ENCODE measurements at places on chromosomes 1 and 21.

- DNase-seq = no peak
These were observed 8.3 kb downstream of the RASAL2 start for GRCh38 chr1:178102218-178102617.

DNA sequence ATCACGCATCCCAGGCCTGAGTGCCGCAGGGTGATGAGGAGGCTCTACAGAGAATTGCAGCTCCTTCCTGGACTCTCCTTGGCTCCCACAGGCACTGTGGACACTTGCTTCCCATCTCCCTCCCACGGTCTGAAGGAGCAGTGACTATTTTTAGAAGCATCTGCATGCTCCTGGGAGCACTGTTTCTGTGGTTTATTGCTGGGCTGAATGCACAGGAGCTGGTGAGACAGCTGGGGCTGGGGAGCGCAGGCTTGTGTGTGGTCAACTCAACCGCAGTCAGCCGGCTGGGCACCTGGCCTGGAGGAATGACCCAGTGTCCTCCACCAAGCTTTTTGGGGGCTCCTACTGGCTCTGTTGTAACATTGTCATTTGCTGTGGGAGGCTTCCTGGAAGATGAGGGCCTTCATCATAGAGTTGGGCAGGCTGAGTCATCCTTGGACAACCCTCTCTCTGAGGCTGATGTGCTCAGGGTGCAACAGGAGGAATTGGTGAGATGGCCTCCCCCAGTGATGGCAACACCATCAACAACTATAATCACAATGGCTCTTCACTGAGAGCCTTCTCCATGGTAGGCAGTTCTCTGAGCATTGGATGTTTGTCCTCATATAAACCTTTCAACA lies 1.7 kb downstream of the NFASC start:
- DNase-seq = no peak

DNA sequence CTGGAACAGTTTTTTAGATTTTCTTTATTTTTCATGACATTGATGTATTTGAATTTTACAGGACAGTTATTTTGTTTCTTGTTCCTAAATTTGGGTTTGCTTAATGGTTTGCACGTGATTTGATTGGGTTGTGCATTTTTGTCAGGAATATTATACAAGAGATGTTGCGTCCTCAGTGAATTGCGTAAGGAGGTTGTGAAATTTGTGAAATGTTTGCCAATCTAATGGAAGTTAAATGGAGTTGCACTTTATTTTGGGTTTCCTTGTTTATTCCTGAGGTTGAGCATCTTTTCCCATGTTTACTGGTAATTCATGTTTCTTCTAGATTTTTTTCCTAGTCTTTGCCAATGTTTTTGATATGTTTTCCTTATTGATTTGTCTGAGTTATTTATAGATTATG lies 19.9 kb downstream of the ZNF648 start:
- DNase-seq = no peak

GRCh38 chr1:110138956-110139355 lies 11.3 kb upstream of the SLC6A17 start:
- peak; percentile 34 for DNase-seq

- no peak for DNase-seq
These were observed 122.3 kb downstream of the ZMYM4 start for GRCh38 chr1:35390600-35391494.

- peak; percentile 15 for DNase-seq
These were observed 6.1 kb downstream of the NPPA start for GRCh38 chr1:11841245-11842153.

- no peak for DNase-seq
These were observed 5.0 kb downstream of the TESK2 start for GRCh38 chr1:45485949-45486348.

DNA sequence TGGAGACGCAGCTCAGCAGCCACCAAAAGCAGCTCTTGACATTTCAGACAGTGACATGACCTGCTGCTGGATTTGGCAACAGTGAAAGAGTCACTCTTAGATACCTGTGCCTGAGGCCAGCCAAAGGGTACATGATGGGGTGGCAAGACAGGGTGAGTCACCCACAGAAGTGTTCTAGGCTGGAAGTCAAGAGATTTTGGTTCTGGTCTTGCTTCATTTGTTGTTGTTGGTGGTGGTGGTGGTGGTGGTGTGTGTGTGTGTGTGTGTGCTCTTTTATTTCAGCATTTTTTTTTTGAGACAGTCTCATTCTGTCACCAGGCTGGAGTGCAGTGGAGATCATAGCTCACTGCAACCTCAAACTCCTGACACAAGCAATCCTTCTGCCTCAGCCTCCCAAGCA lies 25.8 kb downstream of the SHISAL2A start:
- DNase-seq = no peak

DNA sequence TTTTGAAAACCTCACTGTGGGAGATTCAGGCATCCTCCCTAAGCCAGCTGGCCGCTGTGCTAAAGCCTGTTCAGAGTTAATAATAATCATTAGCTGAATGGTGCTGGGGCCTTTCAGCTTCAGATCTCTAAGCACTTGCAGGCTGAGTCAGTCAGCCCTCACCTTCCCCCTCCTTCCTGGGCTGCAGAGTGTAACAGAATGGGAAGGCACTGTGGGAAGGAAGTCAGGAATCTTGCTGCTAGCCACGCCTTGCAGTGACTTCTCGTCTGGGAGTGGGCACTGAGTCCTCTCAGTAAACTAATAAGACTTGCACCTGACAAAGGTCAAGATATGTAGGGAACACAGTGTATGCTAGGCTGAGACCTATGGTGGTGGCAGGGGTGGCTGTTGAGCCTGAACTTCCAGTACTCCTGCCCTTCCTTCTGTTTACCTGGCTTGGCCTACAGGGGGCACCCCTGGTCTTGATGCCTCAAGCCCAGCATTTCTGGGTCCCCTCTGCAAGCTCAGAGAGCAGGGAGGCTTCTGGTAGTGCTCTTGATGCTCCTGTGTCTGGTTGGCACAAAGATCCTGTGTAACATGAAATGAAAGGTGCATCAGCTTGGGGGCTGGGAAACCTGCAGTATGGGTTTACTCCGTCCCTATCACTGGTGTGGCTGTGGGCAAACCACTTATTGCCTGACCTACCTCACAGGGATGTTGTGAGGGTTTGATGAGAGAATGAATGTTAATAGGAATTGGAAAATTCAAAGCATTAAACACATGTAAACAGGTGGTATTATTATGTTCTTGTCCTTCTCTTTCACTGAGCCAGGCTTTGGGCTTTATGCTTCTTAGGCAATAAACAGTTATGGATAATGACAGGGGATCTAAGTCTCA lies 6.0 kb downstream of the CYB561D1 start:
- peak; percentile 16 for DNase-seq

- DNase-seq = no peak
These were observed 124.2 kb upstream of the LYPLAL1 start for GRCh38 chr1:219049501-219049900.

DNA sequence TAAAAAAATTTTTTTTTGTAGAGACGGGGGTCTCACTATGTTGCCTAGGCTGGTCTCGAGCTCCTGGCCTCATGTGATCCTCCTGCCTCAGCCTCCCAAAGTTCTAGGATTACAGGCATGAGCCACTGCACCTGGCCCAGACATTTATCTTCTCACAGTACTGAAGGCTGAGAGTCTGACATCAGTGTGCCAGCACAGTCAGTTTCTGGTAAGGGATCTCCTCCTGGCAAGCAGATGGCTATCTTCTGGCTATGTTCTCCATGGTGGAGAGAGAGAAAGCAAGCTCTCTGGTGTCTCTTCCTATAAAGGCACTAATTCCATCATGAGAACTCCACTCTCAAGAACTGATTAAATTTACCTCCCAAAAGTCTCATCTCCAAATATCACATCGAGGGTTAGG lies 57.8 kb upstream of the C1orf185 start:
- no peak for DNase-seq

DNA sequence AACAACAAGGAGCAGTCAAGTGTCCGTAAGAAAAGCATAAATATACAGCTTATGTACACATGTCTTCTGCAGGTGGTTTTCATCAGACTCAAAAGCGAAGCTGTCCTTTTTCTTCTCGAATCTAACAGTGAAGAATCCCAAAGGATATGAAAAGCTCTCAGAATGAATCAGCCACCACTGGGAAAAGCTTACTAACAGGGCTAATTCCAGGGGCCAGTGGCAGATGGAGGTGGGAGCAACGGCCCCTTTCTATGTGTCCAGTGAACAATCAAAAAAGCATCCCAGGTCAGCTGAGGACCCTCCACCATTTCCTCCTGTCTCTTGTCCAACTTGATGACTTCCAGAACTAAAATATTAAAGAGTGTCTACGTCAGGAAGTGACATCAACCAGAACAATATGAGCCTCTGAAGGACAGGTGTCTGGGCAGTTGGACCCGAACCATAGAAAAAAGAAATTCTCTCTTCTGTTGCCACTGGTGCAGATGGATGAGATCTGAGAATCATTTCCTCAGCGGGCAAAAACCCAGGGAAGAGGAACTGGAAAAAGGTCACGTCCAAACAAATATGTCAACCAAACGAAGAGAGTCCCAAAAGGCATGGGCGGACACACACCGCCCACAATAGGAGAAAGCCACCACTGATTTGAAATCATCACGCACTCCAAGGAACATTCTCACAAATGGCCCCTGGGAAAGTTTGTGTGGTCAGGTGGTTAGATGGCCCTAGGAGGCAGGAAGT lies 70.4 kb upstream of the TIAM1 start:
- no peak for DNase-seq

GRCh38 chr1:166470014-166470413 lies 303.2 kb upstream of the FAM78B start:
- DNase-seq = no peak

- DNase-seq = no peak
These were observed 120.5 kb downstream of the TMEM53 start for GRCh38 chr1:44553771-44554170.

- no peak for DNase-seq
These were observed 91.2 kb upstream of the KCTD3 start for GRCh38 chr1:215475796-215476481.

GRCh38 chr1:184889166-184889565 lies 85.1 kb downstream of the NIBAN1 start:
- DNase-seq = no peak

DNA sequence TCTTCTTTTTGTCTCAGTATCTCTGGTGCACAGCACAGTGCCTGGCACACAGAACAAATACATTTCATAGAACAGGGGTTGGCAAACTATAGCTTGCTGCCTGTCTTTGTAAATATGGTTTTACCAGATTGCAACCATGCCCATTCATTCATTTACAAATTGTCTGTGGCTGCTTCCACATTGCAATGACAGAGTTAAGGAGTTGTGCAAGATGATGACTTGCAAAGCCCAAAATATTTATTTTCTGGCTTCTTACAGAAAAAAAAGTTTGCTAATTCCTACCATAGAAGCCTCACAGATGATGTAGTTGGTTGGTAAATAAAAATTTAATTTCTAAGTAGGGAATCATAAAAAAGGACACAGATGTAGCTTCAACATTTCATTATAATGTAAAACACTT lies 11.2 kb upstream of the HMGB4 start:
- no peak for DNase-seq

GRCh38 chr1:155324717-155325602 lies 4.3 kb downstream of the RUSC1 start:
- DNase-seq = no peak

GRCh38 chr1:158126425-158126824 lies 54.3 kb upstream of the CD1D start:
- DNase-seq = no peak

- no peak for DNase-seq
These were observed 3.3 kb upstream of the ZBTB18 start for GRCh38 chr1:244047621-244048255.

DNA sequence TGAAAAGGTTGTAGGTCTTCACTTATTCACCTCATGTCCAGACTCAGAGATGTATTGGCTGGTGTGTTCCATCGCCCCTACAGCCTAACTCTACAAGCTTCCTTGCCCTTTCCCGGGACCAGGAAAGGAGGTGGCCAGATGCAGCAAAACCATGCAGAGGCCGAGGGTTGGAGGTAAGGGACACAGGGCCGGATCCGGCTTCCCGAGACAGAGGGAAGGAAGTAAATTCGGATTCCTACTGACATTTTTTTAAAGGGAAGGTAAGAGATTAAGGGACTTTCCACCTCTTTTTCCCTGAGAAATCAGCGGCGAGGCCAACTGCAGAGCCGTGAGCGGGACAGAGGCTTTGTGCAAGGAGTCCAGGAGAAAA lies 12.7 kb downstream of the EPHA10 start:
- no peak for DNase-seq

GRCh38 chr1:186175588-186175987 lies 199.5 kb downstream of the TPR start:
- DNase-seq = no peak

- DNase-seq = no peak
These were observed 16.4 kb upstream of the ZNF281 start for GRCh38 chr1:200426196-200426595.

DNA sequence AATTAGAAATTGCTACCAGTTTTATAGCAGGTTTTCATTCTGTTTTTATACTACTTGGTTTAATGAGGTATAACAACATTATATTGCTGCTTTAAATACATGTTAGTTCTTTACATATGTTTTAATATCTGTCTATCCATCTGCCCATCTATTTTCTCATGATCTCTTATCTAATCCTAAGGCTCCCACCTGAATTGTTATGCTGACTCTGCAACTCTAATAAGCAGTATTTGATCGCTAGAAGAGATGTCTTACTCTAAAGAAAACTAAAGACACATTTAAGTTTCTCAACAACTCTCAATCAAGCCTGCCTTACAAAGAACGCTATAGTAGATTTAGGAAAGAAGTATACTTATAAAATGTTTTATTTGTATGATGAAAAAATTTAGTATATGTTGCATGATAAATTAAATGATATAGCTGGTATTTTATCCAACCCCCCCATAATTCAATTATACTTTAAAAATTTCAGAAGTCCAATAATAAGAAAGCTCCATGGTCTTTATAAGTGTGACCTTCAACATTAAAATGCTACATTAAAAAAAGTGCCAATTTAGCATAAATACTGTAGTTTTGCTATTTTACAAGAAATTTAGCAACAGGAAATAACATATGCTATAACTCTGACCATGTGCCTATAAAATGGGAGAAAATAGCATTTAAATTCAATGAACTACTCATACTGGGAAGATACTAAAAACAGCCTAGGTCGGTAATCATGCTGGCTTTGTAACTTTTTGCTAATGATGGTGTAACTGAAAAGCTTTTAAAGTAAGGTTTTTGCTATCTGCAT lies 180.3 kb downstream of the NEGR1 start:
- no peak for DNase-seq

GRCh38 chr21:36052860-36053714 lies 7.2 kb downstream of the SETD4 start:
- no peak for DNase-seq

DNA sequence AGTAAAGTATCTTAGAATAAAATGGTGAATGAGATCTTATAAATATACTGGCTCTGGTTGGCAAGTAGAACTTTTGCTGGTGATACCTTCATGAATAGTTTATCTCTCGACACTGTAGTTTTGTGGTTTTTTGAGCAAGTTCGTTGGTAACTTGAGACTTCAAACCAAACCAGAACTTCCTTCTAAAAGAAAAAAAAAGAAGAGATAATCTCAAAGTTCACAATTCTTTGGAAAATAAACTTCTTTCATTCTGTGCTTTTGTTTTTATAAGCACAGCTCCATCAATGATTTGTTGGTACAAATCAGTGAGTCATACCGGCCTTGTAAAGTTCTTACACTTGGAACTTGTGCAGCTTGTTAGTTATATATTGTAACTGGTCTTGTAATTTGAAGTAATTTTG lies 2.3 kb downstream of the HIPK1 start:
- no peak for DNase-seq

GRCh38 chr1:200257235-200257634 lies 152.6 kb downstream of the ZNF281 start:
- DNase-seq = no peak

GRCh38 chr1:9814619-9815018 lies 9.1 kb downstream of the CLSTN1 start:
- DNase-seq = no peak

- DNase-seq = no peak
These were observed 27.7 kb upstream of the PLEKHM2 start for GRCh38 chr1:15656464-15656863.

Measured in NCI-H2029 (cell line).